Stomach (tissue), 19 donors: ENCODE measurements at places on chromosomes 13 and 19. TPM values are rescaled to one million over a fixed set of nuclear protein-coding genes. Genes with fewer than 3 reads are reported as not detected.
A peak's percentile ranks its signal among the peaks of the same experiment; 100 is the strongest.

DNA sequence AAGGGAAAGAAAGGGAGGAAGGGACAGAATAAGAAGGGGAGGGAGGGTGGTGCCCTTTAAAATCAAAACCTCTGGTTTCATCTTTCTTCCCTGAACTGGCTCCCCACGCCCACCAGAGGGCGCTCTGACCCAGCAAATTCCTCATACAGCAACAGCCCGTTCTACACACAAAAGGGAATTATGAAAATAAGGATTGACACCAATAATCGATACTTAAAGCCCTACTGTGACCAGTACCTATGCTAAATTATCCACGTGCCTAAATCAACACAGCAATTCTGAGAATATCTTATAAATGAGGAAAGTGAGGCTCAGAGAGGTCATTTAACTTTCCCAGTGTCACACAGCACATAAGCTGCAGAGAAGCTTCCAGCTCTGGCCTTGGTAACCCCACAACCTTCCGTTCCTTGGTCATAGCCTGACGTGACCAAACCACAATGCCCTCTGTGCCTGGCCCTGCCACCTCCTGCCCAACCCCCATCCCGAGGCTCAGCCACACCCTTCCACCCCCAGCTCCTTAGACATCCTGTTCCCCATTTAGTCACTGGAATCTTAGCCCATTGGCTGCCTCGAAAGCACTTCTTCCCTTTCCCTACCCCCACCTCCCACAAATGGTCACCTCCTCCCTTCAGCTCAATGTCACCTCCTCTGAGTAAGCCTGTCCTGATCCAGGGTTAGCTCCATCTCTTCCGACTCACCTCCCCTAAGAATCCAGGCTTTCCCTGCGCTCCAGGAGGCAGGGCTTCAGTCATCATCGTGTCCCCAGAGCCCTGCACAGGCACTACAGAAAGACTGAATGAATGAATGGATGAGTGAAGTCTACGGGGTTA is 34.2 kb upstream of the PNMA8B start:
- peak; percentile 89 for DNase-seq

DNA sequence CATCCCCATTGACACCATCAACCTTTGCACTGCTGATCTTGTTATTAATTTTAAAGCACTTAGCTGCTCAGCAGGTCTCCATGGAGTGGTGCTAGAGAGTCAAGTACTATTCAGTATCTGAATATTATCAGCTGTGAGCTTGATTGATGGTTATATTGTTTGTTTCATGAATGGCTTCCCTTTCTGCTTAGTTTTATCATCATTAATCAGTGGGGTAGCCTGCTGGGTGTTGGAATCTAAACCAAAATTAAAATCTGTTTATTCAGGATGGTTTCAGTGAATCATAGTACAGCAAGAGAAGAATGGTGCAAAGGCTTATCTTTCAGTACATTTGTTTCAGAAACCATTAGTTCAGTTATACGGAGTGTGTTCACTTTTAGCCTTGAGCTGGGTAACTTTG is 42.5 kb upstream of the SCEL start:
- peak; percentile 64 for DNase-seq

DNA sequence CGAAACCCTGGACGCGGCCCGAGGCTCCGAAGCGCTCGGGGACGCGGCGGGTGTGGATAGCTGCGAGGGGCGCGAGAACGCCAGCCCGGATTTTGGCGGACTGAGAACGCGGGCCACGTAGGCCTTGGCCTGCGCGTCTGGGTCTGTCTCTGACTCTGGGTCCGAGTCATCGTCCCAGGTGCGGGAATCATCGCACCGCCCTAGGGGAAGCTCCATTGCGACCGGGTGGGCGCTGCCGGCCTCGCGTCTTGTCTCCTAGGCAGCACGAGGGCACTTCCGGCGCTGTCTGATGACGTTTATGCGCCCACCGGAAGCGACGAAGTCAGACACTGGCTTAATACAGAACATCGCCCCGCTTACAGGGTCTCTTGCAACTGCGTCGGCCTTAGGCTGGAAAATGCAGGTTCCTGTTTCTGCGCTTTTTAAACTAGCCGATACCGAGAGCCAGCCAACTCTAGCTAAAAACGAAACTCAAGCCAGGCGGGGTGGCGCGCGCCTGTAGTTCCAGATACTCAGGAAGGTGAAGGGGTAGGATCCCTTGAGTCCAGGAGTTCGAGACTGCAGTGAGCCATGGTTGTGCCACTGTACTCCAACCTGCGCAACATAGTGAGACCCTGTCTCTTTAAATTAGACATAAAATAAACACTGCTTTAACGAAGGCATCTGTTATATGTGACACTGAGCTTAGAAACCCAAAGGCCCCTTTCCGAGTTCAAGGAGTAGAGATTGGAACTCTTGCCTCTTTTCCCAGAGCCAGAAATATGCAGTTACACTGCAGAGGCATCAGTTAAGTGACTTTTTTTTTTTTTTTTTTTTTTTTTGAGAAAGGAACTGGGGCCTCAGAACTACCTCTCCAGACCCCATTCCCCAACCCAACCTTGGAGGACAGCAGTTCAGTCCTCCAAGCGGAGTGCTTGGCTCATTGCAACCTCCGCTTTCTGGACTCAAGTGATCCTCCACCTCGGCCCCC is at the start of gene FBXW9:
Gene FBXW9 (minus strand): TSS at position 266 of the 970 bp plus-strand sequence. CDS start 50 bp downstream, at position 216.
- peak; percentile 98 for DNase-seq

- DNase-seq = no peak
Measured at GRCh38 chr13:33080972-33081590, 64.9 kb downstream of the KL start.

DNA sequence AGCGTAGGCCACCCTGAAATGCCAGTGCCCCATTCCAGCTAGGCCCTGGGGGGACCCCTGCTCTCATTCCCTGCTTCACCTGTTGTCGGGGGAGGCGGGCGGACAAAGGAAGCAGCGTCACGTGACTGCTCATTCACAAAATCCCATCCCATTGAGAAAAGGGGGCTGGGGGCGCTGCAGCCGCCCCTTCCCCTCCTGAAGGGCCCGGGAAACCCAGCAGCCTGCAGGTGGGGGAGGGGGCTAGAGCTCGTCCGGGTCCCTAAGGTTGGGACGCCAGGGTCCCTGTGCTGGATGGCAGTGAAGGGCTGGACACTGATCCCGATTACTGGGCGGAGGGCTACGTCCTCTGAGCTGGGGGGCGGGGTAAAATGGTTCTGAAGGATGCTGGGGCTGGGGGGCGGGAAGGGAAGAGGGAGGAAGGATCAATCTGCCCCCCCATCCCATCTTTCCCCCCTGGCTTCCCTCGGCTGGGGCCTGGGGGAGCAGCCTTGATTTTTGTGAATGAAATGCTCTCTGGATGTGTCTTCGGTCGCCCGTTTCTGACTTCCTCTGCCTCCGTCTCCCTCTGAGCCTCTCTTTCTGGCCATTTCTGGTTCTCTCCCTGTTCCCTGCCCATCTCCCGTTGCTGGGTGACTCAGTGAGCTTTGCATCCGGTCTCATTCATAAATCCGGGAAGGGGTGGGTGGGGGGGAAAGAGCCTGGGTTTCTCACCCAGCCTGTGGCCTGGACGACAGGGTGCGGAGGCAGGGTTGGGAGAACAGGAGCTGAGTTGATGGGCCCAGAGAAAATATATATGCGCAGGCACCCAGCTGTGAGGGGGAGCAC is 816 bp downstream of the SPRED3 start:
- DNase-seq = no peak

GRCh38 chr13:57056601-57057180 is 84.0 kb upstream of the PRR20A start:
- peak; percentile 2 for DNase-seq

DNA sequence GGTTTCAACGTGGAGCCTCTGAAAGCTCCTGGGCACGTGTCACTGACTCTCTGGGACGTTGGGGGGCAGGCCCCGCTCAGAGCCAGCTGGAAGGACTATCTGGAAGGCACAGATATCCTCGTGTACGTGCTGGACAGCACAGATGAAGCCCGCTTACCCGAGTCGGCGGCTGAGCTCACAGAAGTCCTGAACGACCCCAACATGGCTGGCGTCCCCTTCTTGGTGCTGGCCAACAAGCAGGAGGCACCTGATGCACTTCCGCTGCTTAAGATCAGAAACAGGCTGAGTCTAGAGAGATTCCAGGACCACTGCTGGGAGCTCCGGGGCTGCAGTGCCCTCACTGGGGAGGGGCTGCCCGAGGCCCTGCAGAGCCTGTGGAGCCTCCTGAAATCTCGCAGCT is 2.3 kb downstream of the ARL11 start:
- no peak for DNase-seq

DNA sequence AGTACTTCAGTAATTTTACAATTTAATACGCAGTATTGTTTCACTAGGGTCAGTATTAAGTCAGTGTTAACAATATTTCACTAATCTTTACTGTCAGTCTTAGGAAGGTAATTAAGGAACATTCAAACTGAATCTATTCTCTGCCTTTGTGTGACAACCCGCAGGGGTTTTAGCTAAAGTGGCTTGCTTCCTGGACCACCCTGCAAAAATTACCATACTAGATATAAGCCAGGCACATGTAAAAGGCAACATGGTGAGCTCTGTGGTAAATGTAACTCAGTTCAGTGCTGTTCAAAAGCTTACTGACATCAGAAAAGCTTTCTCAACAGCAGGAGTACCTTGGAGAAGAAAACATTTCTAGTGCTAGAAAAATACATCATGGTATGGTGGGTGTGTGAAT is 116.7 kb downstream of the FREM2 start:
- DNase-seq = no peak

GRCh38 chr19:13228561-13228960 is 78.3 kb downstream of the IER2 start:
- DNase-seq = no peak

DNA sequence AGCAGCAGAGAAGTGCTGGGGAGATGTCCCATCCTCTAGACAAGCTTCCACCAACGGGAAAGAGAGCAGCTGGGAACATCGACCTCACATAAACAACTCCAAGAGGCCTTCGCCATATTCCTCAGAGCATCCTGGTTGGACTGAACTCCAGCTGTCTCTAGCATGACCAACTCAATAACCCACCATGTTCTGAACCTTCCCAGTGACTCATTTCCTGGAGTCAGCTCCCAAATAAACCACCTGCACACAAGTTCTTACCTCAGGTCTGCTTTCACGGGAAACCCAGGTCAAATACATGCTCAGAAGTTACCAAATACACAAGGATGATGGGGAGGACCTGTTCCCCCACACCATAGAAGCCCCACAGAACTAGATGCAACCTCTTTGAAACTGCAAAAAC is 878.5 kb downstream of the UQCRFS1 start:
- no peak for DNase-seq

The ADGRE3 gene
- total RNA-seq = 0.55 TPM

The VSIG10L gene
- 0.29 TPM for total RNA-seq

The EPSTI1 gene
- total RNA-seq = 7.0 TPM

The CAMSAP3 gene
- 42.9 TPM for total RNA-seq

The FAM174C gene
- 233 TPM for total RNA-seq

The TTC9B gene
- total RNA-seq = 0.37 TPM
